Forelimb muscle (tissue), 1 donor: ENCODE measurements at places on chromosomes 12 and 14. TPM values are rescaled to one million over a fixed set of nuclear protein-coding genes. Genes with fewer than 3 reads are reported as not detected.

The PRB2 gene
- polyA plus RNA-seq: not detected

The B3GNT4 gene
- polyA plus RNA-seq: 0.30 TPM

The GUCY2C gene
- polyA plus RNA-seq: 0.16 TPM

The NDRG2 gene
- 183 TPM for polyA plus RNA-seq

The CPM gene
- 2.5 TPM for polyA plus RNA-seq

The KRT73 gene
- not detected for polyA plus RNA-seq

The BATF gene
- polyA plus RNA-seq: 0.56 TPM

The PIK3C2G gene
- 0.08 TPM for polyA plus RNA-seq

The ASCL1 gene
- polyA plus RNA-seq: not detected

The HHIPL1 gene
- polyA plus RNA-seq: 1.8 TPM
